KG1 (cell line): ENCODE measurements at places on chromosomes 1 and 21.

DNA sequence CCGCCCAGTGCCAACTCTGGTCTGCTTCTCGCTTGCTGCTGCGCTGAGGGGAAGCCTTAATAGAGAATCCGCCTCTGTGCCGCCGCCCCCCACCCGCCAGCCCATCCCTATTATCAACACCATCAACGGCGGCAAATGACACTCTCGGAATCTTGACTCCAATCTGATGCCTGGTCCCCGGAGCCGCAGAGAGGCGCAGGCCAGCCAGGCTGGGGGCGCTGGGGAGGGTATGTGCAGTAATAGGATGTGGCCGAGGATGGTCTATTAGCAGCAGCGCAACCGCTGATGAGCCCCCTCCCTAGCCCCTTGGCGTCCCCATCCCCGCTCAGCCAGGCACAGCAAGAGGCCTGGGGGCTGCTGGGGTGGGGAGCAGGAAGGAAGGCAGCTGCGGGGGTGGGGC lies 15.1 kb upstream of the DMBX1 start:
- DNase-seq, result no peak

- peak; percentile 7 for DNase-seq
These were observed 876 bp downstream of the LRRC7 start for GRCh38 chr1:69568421-69569174.

DNA sequence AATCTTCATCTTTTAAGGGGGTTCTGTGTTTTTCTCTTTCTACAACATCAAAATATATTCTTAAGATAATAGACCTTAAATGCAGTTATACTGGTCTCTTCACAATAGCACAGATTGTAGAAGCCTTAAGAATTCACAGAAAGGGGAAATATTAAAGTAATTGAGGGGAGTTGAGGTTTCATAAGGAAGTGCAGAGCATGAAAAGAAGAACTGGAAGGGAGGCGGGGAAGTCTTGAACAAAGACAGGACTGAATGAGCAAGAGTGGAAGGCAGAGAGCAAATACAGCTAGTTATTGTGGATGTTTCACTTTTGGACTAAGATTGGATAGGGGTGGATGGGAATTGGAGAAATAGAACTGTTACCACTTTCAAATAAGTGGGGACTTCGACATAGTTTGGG lies 67.7 kb downstream of the PTGER3 start:
- no peak for DNase-seq

- DNase-seq, result no peak
These were observed 9.1 kb downstream of the ITGB2 start for GRCh38 chr21:44911384-44912157.

DNA sequence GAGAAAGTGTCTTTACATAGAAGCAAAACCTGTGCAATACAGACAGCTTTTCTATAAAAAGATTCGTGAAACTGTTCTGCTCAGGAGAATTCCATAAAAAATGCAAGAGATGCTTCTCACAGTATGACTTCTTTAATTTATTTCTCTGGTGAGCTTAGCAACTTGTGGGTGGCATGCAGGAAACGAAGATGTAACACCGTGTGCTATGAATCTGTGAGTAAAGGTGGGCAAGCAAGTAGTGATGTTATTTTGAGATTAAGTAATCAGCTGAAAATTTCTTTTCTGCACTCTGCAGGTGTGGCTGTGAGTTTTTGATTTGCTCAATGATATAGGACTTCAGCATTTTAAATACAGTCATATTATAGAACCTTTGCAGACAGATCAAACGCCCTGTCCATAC lies 656.8 kb upstream of the NCAM2 start:
- DNase-seq, result no peak

DNA sequence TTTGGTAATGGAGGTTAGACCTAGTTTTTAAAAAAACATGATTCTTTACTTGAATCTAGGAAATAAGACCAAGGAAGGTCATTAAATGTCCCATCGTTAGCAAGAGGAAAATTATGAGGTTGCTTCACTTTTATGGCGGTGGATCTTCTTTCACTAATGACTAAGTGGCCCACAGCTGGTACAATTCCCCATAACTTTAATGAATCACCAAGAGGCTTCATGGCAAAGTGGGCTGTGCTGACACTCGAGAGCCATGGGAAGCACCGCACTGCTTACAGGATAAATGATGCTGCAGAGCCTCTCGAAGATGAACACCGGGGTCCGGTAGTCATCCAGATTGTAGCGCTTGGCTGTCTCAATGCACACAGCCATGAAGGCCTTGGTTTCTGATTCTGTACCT lies 108.8 kb downstream of the UBR4 start:
- DNase-seq, result no peak

GRCh38 chr1:210223226-210223904 lies 9.2 kb upstream of the SERTAD4 start:
- DNase-seq, result no peak
